Left lung (tissue), 14 donors: ENCODE measurements at places on chromosomes 2 and 18. TPM values are rescaled to one million over a fixed set of nuclear protein-coding genes. Genes with fewer than 3 reads are reported as not detected.

GRCh38 chr2:141317986-141318385, 812.8 kb downstream of the LRP1B start:
- H3K27ac ChIP-seq, result no peak overlapping the region
- no peak overlapping the region for H3K4me3 ChIP-seq
- DNase-seq, result no peak

DNA sequence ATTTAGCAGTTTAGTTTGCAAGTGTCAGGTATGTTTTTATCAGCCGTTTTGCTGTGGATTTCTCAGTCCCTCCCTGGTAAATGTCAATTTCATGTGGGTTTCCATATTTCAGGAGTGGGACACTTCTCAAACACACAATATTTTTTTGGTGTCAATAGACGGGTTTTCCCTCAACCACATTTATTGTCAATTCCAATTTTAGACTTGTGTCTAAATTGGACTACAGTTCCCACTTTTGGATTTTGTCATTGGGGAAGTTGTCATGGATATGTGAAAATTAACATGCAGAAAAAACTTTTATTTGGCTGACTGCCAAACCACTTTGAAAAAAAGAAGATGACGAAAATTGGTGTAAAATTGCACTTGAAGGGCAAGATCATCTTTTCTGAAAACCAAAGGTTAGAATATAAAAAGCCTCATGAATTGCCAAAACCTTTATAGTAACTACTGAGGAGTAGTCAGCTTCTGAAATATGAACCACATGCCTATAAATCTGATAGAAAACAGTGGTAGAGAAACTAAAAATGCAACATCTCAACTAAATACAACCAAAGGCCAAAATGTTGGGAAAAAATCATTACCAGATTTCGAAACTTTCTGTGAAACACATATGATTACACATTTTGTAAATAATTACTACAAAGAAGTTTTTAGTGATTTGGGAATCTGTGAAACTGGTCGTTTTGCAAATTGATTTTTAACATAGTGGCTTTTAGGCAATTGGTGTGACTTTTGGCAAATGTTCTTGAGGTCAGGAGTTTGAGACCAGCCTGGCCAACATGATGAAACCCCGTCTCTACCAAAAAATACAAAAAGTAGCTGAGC, 106.4 kb downstream of the BCL2L11 start:
- no peak for DNase-seq
- no peak overlapping the region for H3K27ac ChIP-seq
- H3K4me3 ChIP-seq, result no peak overlapping the region
- H3K27me3 ChIP-seq, result peaks cover 6% of the 10 kb centered on the region

GRCh38 chr2:8595811-8596600, 85.8 kb upstream of the ID2 start:
- DNase-seq, result no peak
- H3K4me3 ChIP-seq, result no peak overlapping the region
- peaks cover 12% of the 10 kb centered on the region for H3K4me1 ChIP-seq
- H3K27ac ChIP-seq, result no peak overlapping the region
- H3K27me3 ChIP-seq, result no peaks in the 10 kb centered on the region
- H3K36me3 ChIP-seq, result no peaks in the 10 kb centered on the region

- H3K27ac ChIP-seq, result no peak overlapping the region
- no peak overlapping the region for H3K4me3 ChIP-seq
- no peaks in the 10 kb centered on the region for H3K36me3 ChIP-seq
- no peak for DNase-seq
- no peaks in the 10 kb centered on the region for H3K4me1 ChIP-seq
These were observed 124.1 kb downstream of the MMADHC start for GRCh38 chr2:149463328-149464002.

- peaks cover 33% of the 10 kb centered on the region for H3K4me1 ChIP-seq
- H3K27me3 ChIP-seq, result no peaks in the 10 kb centered on the region
- peak overlapping the region; percentile 36 for H3K27ac ChIP-seq
- no peaks in the 10 kb centered on the region for H3K36me3 ChIP-seq
- no peak for DNase-seq
These were observed 9.6 kb downstream of the CYB5A start for GRCh38 chr18:74281980-74282754.

DNA sequence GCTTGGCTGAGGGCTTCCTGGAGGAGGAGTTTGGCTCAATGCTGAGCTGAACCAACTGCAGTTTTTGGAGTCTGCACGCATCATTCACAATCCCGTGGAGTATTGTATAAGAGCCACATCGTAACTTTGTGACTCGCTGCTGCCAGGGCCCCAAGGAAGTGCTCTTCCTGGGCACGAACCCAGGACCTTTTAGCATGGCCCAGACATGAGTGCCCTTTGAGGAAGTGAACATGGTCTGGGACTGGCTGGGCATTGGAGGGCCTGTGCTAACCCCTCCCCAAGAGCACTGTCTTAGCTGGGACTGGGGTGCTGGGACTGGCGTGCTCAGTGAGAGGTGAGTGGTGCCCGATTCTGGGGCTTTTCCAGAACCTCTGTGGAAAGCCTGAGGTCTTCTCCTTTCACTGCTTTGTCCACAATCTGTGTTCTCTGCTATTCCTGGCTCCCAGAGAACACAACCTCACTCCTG, 88.6 kb downstream of the LIPG start:
- H3K4me3 ChIP-seq, result no peak overlapping the region
- H3K27me3 ChIP-seq, result no peaks in the 10 kb centered on the region
- DNase-seq, result no peak
- H3K27ac ChIP-seq, result no peak overlapping the region
- no peaks in the 10 kb centered on the region for H3K36me3 ChIP-seq

DSC1 gene
- not detected for polyA plus RNA-seq

GRCh38 chr2:224570328-224570993, 14.7 kb downstream of the CUL3 start:
- peaks cover 29% of the 10 kb centered on the region for H3K4me1 ChIP-seq
- H3K27me3 ChIP-seq, result no peaks in the 10 kb centered on the region
- H3K36me3 ChIP-seq, result no peaks in the 10 kb centered on the region
- H3K27ac ChIP-seq, result no peak overlapping the region

- no peak overlapping the region for H3K27ac ChIP-seq
- no peaks in the 10 kb centered on the region for H3K4me1 ChIP-seq
- no peak for DNase-seq
- H3K36me3 ChIP-seq, result no peaks in the 10 kb centered on the region
These were observed 394.4 kb downstream of the FIGN start for GRCh38 chr2:163341426-163341825.

- no peak for DNase-seq
- H3K27ac ChIP-seq, result no peak overlapping the region
- H3K36me3 ChIP-seq, result no peaks in the 10 kb centered on the region
- H3K4me1 ChIP-seq, result peaks cover 18% of the 10 kb centered on the region
- H3K4me3 ChIP-seq, result no peak overlapping the region
These were observed 146.3 kb upstream of the RIOK3 start for GRCh38 chr18:23306822-23307221.

- H3K4me1 ChIP-seq, result no peaks in the 10 kb centered on the region
- H3K27ac ChIP-seq, result no peak overlapping the region
- no peaks in the 10 kb centered on the region for H3K36me3 ChIP-seq
These were observed 8.8 kb upstream of the ERFE start for GRCh38 chr2:238149841-238150572.

IFIH1 gene
- polyA plus RNA-seq, result 12.7 TPM

DNA sequence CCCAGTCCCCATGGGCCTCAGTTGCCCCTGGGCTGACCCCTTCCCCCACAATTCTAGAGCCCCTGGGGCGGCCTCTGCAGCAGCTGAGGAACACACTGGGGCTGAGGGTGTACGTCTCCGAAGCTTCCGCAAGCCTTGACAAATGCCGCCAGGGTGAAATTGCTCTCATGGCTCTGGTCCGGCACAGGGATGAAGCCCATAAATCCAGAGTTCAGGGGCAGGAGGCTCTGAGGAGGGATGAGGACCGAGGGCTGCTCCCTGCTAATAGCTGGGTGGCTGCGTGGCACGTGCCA, 27.1 kb upstream of the OTOS start:
- no peak for DNase-seq
- no peaks in the 10 kb centered on the region for H3K27me3 ChIP-seq
- H3K27ac ChIP-seq, result no peak overlapping the region
- no peaks in the 10 kb centered on the region for H3K36me3 ChIP-seq

CCDC121 gene
- polyA plus RNA-seq, result 13.2 TPM

ASIC4 gene
- 0.11 TPM for polyA plus RNA-seq

DNA sequence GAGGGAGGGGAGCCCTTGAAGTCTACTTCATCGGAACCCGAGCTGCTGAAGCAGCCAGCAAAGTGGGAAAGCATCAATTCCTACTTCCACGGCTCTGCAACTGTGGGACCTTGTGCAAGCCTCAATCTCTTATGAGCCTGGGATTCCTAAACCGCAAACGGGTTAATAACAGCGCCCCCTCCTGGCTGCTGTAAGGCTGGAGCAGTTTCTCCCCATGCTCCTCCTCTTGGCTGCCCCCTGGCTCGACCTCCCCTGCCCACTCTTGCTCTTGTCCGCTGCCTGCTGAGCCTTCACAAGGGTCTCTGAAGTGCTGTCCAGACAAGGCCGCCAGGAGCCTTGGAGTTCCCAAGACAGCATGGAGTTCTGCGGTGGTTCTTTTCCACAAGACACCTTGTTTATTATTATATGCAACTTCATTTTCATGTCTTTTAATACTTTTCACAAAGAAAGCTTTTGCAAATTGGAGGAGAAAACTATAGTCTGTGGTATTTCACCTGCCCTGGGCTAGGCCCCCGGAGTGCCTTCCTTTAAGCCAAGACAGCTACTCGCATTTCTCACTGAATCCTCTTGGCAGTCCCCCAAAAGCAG, 157.2 kb downstream of the DDX1 start:
- no peak overlapping the region for H3K27ac ChIP-seq
- no peak overlapping the region for H3K4me3 ChIP-seq
- H3K4me1 ChIP-seq, result no peaks in the 10 kb centered on the region
- no peak for DNase-seq
- no peaks in the 10 kb centered on the region for H3K36me3 ChIP-seq

DPYSL5 gene
- polyA plus RNA-seq, result 0.37 TPM

- no peaks in the 10 kb centered on the region for H3K4me1 ChIP-seq
- no peak overlapping the region for H3K27ac ChIP-seq
- H3K27me3 ChIP-seq, result no peaks in the 10 kb centered on the region
- no peak for DNase-seq
- no peaks in the 10 kb centered on the region for H3K36me3 ChIP-seq
These were observed 52.3 kb downstream of the BAZ2B start for GRCh38 chr2:159564081-159564480.

NTSR2 gene
- polyA plus RNA-seq, result not detected

FLACC1 gene
- polyA plus RNA-seq, result 2.4 TPM

- H3K4me3 ChIP-seq, result no peak overlapping the region
- no peak for DNase-seq
- H3K36me3 ChIP-seq, result no peaks in the 10 kb centered on the region
- peaks cover 38% of the 10 kb centered on the region for H3K4me1 ChIP-seq
These were observed 94.8 kb upstream of the B3GNT7 start for GRCh38 chr2:231300722-231301076.

DNA sequence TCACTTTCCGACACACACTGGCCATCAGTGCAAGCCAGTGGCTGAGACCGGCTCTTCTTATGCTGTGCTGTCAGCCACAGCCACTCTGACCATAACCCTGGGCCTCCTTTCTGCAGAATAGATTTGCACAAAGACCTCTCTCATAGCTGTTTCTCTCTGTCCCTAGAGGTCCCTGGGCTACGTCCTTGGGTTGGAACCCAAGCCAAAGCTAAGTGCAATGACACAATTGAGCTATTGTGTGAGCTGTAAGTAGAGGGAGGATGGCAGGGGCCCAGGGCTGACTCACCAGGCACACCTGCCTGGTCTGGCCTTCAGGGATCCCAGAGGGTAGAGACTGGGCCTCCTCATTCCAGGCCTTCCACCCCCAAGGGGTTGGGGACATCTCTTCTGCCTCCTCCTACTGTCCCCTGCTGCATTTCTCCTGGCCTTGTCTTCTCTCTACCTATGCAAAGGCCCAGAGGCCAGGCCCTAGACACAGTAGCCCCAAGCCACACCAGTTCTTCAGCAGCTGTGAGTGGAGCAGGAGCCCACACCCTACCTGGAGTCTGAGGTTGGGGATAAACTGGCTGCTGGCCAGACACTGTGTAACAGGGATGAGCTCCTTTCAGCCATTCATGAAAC, 174.6 kb downstream of the NCK2 start:
- no peaks in the 10 kb centered on the region for H3K4me1 ChIP-seq
- H3K36me3 ChIP-seq, result no peaks in the 10 kb centered on the region

GRCh38 chr2:230671117-230671516, 41.5 kb upstream of the CAB39 start:
- H3K4me1 ChIP-seq, result no peaks in the 10 kb centered on the region
- no peak overlapping the region for H3K27ac ChIP-seq
- DNase-seq, result no peak
- H3K36me3 ChIP-seq, result no peaks in the 10 kb centered on the region
- no peak overlapping the region for H3K4me3 ChIP-seq

MAP3K19 gene
- polyA plus RNA-seq, result 3.9 TPM

GRCh38 chr2:59440491-59440890, 1113.0 kb downstream of the BCL11A start:
- no peaks in the 10 kb centered on the region for H3K4me1 ChIP-seq
- H3K27ac ChIP-seq, result no peak overlapping the region
- H3K27me3 ChIP-seq, result no peaks in the 10 kb centered on the region
- no peak overlapping the region for H3K4me3 ChIP-seq

ABCG8 gene
- polyA plus RNA-seq, result 1.3 TPM

DNA sequence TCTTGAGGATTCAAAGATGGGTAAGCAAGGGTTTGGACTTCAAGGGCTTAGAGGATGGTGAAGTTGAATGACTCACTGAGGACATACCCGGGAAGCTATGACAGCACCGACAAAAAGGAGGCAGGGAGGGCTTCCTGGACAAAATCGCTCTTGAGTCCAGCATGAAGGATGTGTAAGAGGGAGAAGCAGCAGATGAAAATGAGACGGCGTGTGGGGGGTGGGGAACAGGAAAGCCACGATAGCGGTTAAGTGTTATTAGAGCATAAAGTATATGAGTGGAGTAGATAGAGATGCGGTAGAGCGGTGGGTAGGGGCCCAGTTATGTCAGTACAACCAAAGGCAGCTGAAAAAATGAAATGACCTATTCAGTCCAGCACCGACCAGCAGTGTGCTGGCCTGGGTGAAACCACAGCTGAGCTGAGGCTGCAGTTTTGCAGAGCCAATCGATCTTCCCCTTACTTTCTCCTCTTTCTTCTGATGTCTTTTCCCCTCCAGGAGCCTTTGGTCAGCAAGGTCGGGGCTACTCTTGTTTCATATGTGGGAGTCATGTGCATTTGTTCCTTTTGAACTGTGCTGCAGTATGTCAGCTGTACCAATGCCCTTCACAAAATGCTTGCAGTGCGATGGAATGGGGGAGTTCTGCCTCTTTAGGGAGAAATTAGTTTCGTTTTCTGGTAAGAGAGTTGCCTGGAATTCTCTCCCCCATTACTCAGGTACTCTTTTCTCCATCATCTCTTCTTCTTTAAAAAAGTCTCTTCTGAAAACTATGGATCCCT, 2.0 kb upstream of the THUMPD2 start:
- H3K27me3 ChIP-seq, result no peaks in the 10 kb centered on the region
- no peak overlapping the region for H3K4me3 ChIP-seq
- no peak for DNase-seq
- no peak overlapping the region for H3K27ac ChIP-seq

NAT8 gene
- 0.97 TPM for polyA plus RNA-seq

DNA sequence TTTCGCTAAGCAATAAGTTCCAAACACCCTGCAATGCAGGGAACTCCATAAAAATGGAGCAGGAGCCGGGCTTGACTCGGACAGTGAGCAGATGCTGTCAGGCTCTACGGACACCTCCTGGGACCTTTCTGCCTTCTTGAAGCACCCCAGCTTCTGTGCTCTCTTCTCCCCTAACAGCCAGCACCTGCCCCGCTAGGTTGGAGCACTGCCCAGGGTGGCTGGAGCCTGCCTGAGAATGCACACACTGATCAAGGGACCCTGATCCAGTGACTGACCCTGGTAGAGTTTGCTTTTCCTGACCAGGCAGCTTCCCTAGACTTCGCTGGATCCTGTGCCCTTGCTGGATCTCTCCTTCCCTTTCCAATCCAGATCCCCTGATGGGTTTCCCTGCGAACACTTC, 40.9 kb downstream of the CD226 start:
- DNase-seq, result no peak
- H3K4me1 ChIP-seq, result no peaks in the 10 kb centered on the region
